Stimulated activated CD4-positive, alpha-beta T cell treated with anti-CD3 and anti-CD28 coated beads, Interleukin-2, amount 100 ng/mL, for 4 hours (primary cell): ENCODE measurements at places on chromosomes 5 and 9.

DNA sequence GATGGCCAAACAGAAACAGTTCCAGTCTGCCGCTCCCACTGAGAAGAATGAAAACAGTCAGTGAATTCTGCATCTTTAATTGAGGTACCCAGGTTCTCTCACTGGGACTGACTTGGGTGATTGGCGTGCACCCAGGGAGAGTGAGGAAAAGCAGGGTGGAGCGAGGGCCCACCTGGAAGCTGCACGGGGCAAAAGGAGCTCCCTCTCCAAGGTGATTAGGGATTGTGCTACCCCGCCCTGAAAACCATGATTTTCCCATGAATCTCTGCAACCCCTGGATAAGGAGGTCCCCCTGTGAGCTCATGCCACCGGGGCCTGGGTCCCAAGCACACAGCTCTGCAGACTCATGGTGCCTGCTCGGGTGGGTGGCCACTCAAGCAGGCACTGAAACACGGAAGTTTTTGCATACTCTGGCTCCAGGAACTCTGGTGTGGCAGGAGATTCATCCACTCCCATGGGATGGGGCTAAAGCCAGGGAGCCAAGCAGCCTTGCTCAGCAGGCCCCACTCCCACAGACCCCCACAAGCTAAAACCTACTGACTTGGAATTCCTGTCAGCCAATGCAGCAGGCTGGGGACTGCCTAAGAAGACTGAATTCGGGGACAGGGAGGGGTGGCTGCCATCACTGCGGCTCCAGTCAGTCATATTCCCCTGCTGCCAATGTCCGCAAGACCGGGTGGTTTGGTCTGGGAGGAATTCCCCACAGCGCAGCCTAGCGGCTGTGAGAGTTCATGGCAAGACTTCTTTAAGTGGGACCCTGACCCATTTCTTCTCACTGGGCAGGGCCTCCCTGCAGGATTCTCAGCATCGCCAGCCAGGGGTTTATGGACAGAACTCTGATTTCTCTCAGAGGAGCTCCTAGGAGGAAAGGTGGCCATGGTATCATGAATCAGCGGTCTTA, 652.2 kb upstream of the RGMB start:
- no peak for DNase-seq

DNA sequence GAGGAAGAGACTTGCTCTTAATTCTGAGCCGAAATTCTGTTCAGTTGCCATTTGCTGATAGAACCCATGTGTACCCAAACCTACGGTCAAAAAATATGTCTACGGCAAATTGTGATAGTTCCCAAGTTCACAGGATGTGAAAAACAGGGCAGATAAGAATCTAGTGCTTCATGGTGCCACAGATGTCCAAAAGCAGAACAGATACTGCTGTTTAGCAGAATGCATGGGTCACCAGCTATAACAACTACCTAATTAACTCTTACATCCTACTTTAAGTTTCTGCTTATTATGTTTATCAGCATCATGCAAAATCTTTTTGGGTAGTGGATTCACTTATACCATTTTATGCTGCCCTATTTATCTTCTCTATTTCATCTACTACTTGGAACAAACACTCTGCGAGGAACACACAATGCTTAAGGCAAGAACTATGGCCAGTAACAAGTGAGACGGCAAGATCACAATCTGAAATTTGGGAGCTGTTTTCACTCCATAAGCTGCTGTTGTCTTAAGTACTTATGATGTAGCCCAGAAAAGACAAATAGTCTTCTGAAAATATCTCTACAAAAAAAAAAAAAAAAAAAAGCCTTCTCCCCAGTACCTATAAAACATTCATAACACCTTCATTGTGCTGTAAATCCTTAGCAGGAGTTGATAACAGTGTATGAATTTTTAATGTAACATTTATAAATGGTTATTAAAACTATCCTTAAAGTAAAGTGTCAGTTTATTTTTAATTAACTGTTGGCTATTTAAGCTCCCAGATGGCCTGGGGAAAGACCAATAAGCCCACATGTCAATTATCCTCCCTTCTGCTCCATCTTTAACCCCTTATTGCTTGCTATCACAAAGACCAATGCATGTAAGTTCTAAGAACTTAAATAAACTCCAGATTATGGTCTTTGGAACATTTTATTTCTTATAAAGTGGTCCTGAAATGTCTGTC, 232.3 kb downstream of the TLR4 start:
- DNase-seq, result no peak

GRCh38 chr9:114317665-114318357, 5.1 kb upstream of the ORM1 start:
- DNase-seq, result no peak

DNA sequence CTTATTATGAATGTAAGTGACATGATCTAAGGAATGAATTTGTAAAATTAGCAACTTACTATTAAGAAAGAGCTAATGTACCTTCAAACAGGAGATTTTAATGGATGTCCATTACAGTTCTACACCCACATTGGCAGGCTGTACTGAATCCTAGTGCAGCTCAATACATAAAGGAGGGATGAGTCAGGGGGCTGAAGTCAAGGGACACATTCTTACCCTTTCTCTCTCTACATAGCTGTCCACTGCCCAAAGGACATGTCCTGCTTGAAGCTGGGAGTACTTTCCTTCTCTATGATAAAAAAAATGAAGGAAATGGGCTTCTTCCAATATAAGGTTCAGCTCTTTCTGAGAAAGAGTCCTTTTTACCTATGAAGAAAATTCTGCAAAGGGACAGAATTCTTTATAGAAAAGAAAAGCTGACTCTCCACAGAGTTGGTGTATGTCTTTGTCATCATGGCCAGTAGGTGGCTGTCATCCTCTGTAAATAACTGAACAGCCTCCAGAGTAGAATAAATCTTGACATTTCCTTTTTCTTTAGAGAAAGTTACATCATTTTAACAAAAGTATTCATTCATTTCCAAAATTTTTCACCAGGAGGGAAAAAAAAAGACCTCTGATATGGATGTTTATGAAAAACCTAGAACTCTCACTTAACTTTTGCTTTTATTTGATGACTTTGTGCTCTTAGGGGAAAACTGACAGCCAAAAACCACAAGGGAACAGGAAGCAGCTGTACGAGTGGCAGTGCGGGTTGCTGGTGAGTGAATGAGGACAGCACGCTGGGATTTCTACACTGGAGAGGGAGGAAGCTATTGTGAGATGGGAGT, 13.1 kb upstream of the IFNA14 start:
- no peak for DNase-seq

DNA sequence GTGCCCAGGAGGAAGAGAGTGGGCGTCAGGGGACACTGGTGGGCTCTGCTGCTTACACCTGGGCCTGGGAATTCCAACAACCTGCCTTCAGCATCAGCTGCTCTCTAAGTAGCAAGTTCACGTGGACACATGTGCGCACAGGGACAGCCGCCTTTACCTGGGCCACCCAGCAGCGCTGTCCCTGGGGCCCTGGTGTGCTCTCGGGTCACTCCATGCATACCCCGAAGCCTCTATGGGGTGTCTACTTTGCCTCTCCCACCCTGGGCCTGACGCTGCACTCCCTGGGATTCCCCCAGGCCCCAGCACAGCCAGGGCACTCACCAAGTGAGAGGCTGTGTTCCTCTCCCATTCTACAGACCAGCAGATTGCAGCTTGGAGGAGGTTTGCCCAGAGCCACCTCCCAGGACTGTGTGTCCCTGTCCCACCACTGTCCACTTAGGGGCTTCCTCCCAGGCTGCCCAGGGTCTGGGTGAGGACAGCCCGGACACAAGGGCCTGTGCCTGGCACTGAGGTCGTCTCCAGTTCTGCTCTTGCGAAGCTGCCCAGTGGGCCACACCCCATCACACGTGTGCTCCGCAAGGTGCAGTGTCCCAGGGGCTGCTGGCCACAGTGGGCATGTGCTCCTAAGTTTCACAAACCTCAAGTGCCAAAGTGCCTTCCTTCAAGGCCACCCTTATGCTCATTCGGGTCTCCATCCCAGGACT, 5.9 kb downstream of the NINJ1 start:
- DNase-seq, result no peak

DNA sequence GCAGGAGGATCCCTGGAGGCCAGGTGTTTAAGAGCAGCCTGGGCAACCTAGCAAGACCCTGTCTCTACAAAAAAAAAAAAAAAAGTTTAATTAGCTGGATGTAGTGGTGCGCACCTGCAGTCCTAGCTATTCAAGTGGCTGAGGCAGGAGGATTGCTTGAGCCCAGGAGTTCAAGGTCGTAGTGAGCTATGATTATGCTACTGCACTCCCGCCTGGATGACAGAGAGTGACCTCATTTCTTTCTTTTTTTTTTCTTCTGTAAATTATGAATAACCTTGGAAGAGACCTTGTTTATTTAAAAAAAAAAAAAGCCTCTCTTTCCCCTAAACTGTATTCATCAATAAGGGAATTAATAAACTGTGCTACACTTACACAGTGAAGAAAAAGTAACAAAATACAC, 43.6 kb upstream of the SLC30A5 start:
- no peak for DNase-seq

DNA sequence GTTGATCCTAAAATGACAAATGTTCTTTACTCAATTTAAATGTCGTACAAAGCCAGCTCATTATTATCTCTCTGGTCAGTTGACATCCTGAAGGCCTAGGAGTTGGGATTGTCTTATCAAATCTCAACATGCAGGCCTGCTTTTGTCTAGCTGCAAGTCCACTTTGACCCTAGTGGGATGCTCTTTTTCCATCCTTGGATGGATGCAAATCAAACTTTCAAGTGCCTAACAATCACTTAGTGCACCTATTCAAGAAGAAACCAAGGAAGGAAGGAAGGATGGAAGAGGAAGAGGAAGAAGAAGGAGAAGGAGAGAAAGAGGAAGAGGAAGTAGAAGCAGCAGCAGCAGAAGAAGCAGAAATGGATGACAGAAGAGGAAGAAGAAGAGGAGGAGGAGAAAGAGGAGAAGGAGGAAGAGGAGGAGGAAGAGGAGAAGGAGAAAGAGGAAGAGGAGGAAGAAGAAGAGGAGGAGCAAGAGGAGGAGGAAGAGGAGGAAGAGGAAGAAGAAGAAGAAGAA, 109.6 kb downstream of the PIK3R1 start:
- DNase-seq, result no peak

GRCh38 chr9:97475059-97475458, 26.4 kb upstream of the TMOD1 start:
- DNase-seq, result no peak
